ENCODE measurements at places on chromosomes 2 and 18.

- DNase-seq, result no peak
Observed at GRCh38 chr18:30727849-30728248, 314.7 kb downstream of the DSC3 start.

- no peak for DNase-seq
Observed at GRCh38 chr2:134482131-134482723, 228.4 kb downstream of the MGAT5 start.

- no peak for DNase-seq
Observed at GRCh38 chr18:48989304-48990303, 38.8 kb upstream of the SMAD7 start.

DNA sequence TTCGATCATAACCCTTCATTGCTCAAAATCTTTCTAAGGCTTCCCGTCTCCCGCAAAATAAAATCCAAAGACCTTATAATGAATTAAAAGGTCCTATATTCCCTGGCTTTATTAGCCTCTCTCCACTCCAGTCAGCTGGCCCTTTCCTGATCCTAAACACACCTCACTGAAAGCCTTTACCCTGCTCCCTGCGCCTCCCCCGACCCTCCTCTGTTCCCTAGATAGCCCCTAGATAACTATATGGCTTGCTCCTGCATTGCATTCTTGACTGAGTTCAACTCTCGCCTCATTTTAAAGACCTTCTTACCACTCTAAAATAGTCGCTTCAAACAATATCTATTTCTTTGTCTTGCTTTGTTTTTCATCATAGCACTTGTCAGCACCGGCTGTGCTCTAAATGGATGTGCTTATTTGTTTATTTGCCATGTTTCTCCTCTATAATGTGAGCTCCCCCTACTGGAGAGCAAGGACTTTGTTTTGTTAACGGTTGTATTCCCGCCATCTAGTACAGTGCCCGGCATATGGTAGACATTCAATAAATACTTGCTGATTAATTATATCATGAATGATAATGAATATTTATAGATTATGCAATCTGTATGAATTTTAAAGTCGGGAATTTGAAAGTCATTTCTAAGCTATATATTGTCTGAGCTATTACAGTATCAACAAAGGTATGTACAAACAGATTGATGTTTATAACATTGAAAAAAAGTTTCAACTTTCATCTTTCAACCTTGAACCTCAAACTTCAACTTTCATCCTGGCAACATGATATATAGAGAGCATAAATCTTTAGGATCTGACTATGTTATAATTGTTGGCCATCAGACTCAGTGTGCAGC lies 32.4 kb upstream of the VIT start:
- no peak for DNase-seq

GRCh38 chr2:134453476-134453875 lies 199.6 kb downstream of the MGAT5 start:
- DNase-seq, result no peak

GRCh38 chr2:196413821-196414274 lies 225.7 kb upstream of the CCDC150 start:
- no peak for DNase-seq

DNA sequence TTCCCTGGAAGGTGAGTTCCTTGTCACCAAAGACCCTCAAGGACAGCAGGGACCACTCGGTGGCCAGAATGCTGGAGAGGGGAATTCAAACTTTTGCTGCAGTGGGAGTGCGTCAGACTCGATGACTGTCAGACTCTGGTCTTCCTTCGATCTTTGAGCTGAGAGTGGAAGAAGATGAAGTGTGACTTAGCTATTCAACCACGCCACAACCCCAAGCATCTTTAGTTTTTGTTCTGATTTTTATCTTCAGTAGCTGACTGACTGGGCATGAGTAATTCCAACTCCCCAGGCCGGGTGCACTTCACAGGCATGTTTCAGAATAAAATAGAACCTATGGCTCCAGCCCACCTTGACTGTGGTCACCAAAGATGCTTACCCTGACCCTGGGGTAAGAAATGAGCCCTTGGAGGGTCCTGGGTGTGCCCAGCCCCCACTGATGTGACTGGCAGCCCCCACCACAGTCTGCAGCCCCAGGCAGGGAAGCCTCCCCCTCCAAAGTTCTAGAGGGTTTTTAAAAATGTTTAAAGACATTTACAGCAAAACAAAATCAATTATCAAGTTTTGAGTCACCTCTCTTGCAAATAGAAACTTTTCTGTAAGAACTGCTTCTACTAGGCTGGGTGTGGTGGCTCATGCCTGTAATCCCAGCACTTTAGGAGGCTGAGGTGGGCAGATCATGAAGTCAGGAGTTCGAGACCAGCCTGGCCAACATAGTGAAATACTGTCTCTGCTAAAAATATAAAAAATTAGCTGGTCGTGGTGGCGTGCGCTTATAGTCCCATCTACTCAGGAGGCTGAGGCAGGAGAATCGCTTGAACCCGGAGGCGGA lies 24.9 kb upstream of the YWHAQ start:
- DNase-seq, result no peak

DNA sequence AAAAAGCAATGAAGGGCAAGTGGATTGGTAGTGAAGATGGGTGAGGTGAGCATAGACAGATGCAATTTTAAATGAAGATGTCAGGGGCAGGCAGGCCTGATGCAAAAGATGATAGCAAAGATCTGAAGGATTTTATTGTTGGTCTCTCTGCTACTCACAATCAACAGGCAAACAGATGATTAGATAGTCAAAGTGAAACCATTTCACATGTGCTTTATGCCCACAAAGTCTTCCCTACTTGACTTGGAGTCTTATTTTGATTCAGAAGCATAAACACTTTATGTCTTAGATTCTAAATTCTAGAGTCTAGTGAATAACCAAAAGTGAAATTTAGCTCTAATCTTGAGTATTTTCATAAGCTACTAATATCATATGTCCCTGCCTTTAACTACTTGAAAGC lies 153.8 kb upstream of the HNRNPA3 start:
- no peak for DNase-seq

GRCh38 chr2:203733684-203734083 lies 27.2 kb downstream of the CD28 start:
- DNase-seq, result no peak

- DNase-seq, result no peak
Observed at GRCh38 chr2:6645672-6646071, 220.0 kb downstream of the CMPK2 start.

GRCh38 chr2:200270732-200271131 lies 35.8 kb upstream of the SPATS2L start:
- DNase-seq, result no peak

DNA sequence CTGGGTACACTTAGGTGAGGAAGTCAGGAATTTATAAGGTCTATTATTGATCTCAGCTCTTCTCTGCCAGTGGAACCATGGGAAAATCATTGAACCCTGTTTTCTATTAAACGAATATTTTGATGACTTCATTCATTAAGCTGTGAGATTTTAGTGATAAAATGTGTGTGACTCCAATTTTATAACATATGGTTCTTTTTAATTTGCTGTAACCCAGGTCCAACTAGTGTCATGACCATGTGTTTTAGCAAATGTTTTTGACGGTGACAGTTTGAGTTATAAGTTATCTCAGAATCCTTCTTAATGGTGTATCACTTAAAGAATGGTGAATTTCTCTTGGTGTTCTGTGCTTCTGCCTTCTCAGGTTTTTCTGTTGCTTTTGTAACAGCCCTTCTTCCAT lies 213.1 kb downstream of the MCFD2 start:
- DNase-seq, result no peak

GRCh38 chr2:71824436-71824835 lies 323.2 kb downstream of the CYP26B1 start:
- no peak for DNase-seq

DNA sequence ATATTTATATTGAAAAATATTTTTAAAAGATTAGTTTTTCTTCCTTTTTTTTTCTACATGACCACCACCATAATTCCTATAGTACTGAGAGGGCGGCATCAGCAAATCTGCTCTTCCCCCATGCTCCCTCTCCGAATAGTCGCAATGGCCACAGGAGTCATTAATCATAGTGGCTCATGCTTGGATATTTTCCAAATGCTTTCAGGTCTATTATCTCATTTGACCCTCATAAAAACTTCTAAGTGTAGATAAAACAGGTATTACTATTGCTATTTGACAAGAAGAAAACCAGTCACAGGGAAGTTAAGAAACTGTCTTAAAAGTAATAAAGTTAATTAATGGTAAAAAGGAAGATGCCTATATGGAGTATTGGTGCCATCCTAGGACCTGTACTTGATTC lies 440.7 kb downstream of the CMPK2 start:
- DNase-seq, result no peak

DNA sequence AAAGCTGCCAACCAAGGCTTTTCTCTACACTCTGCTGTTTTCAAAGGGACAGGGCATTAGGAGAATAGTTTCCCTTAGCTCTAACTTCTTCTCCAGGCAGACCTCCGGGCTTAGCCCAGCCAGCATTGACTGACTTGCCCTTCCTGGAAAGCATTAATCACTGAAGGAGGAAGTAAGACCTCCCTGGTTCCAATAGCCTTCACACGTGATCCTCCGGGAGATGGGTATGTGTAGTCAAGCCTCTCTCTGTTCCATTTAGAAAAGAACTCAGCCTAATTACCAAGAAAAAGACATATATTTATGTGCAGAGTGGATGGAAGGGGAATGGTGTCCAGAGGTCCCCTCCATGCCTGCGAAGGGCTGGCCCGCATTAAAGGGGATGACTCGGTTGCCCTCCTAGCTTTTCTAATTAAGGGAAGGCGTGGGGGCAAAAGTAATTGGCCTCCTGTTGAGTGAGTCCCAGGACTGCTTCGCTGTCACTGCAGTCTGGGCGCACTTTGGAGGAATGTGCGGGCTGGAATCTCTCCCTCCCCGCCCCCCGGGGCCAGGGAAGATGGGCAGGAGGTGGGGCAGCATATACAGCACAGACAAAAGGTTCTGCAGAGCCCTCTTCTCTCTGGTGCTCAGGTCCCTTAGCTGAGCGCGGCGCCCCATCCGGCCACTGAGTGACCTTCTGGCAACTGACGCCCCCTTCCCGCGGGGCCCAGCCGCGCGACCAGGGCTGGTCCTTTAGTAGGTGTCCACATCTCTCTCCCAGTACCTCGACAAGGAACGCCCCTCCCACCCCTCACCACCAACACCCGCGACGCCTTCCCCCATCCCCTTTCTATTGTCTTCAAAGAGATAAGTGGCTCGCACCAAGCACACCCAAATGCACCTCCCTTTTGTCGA lies 686.0 kb downstream of the NRXN1 start:
- peak; percentile 1 for DNase-seq

DNA sequence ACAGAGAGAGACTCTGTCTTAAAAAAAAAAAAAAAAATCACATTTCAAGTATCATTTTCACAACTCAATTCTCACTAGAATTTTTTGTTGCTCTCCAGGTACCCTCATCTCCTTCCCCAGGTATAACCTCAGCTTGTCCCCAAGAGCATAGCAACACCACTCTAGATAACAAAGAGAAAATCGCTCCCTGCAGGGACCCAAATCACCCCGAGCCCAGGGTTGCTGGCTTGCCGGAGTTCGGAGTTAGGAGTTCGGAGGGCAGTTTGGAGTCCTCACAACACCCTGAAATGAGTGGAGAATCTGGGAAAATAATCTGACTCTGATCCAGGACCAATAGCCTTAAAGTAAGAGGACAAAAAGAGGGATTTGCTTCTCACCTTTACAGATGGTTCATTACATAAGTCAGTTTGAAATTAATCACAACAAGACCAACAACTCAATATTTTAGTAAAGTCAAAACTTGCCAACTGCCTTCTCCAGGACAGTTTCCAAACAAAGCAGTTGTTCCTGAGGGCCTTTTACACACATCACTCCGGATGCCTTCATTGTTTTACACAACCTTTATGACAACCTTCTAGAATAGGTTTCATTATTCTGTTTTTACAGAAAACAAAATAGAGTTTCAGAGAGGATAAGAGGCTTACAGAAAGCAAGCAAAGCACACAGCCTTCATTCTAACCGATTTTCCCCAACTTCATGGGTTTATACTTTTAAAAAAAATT lies 59.1 kb downstream of the C2orf76 start:
- no peak for DNase-seq

GRCh38 chr2:237600205-237600846 lies 9.8 kb upstream of the RAB17 start:
- no peak for DNase-seq

DNA sequence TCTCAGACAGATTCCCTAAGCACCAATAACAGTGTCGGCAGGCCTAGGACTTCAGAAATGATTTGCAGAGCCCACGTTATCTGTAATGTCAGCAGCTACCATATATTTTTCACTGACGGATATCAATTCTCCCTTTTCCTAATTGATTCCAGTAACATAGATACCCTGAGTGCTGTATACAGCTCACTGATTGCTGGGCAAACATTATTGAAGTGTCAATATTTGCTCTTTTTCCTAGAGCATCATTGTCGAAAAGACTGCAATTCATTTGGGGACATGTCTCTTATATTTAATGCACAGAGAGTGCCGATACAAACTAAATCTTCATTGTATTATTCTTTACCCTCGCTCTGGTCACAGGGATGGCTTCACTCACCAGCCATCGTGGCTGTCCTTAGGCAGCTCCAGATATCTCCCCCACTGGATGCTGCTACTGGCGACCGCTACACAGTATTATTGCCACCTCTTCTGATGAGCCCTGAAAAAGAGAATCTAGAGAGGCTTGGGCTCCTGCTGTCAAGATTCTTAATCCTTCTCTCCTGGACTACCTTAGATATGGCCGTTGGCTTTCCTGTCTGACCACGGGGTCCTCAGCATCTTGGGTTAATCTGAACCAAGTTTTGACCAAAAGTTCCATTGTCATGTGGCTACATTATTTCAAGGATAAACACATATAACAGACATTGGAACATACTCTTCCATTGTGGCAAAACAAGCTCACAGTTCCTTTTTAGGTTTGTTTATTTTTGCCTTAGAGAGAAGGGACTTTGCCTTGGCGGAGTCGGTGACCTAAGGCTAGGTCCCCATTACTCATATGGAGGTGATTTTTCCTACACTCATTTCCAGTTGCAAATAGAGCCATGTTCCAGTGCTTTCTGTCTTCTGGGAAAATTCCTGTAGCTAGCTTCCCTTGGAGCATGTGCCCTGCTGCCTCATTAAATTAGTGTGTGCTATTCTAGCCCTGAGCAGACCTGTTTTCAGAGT lies 105.4 kb downstream of the CPO start:
- no peak for DNase-seq

GRCh38 chr2:210224941-210225672 lies at the start of gene ACADL:
TSS of gene ACADL (minus strand) at chr2:210225447. CDS start at chr2:210225263, 184 bp downstream.
- DNase-seq, result peak; percentile 40

DNA sequence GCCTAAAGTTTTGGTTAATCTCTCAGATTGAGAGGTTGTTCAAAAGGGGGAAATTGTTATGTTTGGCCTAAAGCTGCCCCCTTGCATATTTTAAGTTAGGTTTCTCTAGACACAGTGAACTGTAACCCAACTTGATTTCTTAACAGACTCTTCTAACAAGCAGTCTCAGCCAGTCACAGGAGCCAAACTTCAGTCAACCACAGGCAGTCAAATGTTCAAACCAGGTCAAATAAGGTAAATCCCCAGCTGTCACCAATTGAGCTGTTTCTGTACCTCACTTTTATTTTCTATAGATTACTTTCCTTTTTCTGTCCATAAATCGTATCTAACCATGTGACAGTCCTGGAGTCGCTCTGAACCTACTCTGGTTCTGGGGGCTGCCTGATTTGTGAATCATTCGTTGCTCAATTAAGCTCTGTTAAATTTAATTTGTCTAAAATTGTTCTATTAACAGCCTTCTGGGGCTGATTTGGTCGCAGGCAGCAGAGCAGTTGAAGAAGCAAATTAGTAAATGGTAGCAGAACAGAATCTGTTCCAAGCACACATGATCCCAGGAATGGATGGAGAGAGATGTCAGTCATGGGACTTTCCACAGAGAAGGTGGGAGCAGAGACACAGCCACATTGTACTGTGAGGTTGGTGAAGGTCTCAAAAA lies 16.4 kb upstream of the NFU1 start:
- DNase-seq, result no peak

- DNase-seq, result no peak
Observed at GRCh38 chr2:117856415-117857210, 42.1 kb downstream of the DDX18 start.

Measured in neural crest cell (in vitro differentiated cells).